Esophagus squamous epithelium (tissue), 5 donors: ENCODE measurements at places on chromosomes 7 and 10.

DNA sequence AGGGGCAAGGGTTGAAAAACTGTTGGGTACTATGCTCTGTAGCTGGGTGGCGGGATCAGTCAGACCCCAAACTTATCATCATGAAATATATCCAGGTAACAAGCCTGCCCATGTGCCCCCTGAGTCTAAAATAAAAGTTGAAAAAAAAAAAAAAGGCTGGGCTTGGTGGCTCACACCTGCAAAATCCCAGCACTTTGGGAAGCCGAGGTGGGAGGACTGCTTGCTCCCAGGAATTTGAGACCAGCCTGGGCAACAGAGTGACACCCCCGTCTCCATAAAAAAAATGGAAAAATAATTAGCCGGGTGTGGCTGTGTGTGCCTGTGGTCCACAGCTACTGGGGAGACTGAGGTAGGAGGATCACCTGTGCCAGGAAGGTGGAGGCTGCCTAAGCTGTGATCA, 83.5 kb downstream of the VIPR2 start:
- no peak for DNase-seq

DNA sequence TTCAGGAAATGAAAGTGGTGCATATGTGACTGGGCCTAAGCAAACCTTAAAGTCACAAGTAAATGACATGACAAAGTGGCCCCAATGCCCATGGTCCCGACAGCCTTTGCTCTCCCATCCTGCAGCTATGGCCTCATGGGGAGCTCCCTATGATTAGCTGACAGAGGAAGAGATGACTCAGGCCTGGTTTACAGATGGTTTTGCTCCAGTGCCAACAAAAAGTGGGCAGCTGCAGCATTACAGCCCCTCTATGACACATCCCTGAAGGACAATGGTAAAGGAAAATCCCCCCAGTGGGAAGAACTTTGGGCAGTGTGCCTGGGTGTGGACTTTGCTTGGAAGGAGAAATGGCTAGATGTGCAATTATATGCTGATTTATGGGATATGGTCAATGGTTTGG, 105.1 kb upstream of the ADCY1 start:
- DNase-seq = no peak

DNA sequence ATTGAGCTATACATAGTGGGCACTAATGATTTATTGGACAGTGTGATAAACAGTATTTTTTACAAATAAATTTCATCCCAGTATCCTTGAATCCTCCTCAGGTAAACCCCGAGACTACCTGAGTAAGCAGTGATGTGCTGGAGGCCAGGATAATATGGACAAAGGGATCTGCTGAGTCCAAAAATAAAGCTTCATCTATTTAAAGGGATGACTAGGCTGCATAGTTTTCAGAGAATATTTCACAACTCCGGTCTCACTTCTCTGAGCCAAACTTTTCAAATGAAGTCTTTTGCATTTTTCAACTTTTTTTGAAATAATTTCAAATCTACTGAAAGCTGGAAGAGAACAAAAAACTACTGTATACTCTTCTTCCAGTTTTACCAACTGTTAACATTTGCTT, 2.5 kb downstream of the ACTR3B start:
- no peak for DNase-seq

- no peak for DNase-seq
Measured at GRCh38 chr7:84629216-84629615, 434.6 kb upstream of the SEMA3A start.

- no peak for DNase-seq
Measured at GRCh38 chr10:100864036-100864885, 48.5 kb upstream of the SLF2 start.

DNA sequence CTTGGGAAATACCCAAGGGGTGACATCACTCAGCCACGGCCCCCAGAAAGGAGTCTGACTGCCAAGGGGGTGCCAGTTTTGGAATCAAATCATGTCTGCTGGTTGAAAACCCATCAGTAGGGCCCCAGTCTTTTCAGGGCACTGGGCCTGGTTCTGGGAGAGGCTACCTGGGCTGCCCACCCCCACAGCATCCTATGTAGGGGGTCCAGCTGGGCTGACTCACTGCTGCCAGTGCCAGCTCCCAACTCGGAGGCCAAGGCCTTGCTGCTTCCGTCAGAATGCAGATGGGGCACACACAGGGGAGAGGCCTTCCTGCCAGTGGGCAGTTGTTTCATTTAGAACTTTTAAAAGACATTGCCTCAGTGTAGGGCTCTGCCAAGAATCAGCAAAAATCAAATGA, 39.5 kb upstream of the DMBT1 start:
- DNase-seq = no peak

- peak; percentile 85 for DNase-seq
Measured at GRCh38 chr10:96089670-96090462, 40.2 kb upstream of the ZNF518A start.

- no peak for DNase-seq
Measured at GRCh38 chr10:7933262-7933661, 115.0 kb downstream of the TAF3 start.

DNA sequence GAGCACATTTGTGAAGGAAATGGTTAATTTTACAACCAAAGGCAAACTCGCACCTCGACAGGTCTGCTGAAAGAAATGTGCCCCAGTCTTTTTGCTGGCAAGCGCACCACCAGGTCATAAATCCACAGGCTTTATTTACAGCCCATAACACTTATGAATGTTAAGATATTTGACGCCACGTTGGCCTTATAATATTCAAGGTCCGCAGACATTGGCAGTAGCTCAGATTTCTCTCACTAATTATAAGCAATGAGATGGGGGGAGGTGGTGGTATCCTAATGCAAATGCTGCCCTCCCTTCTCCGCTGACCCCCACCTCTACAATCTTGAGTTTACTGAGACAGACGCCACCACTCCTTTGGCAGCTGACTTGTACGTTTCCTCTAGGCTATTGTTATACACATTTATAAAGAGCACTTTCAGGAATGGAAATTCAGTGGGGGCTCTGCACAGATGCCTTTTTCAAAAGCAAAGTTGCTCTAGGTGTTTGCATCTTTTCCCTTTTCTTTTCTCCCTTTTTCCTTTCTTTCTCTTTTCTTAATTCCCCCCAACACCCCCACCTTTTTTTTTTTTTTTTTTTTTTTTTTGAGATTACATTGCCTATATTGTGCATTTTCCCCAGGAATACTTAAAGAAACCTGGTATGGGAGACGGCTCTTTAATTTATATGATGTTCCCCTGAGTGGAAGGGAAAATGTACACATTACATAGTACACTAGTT, 6.7 kb downstream of the TCF7L2 start:
- no peak for DNase-seq

- no peak for DNase-seq
Measured at GRCh38 chr10:17003151-17003550, 126.5 kb downstream of the CUBN start.

- no peak for DNase-seq
Measured at GRCh38 chr7:44281811-44282600, 43.4 kb downstream of the CAMK2B start.

GRCh38 chr7:44587843-44588711, 6.0 kb upstream of the TMED4 start:
- DNase-seq = no peak

DNA sequence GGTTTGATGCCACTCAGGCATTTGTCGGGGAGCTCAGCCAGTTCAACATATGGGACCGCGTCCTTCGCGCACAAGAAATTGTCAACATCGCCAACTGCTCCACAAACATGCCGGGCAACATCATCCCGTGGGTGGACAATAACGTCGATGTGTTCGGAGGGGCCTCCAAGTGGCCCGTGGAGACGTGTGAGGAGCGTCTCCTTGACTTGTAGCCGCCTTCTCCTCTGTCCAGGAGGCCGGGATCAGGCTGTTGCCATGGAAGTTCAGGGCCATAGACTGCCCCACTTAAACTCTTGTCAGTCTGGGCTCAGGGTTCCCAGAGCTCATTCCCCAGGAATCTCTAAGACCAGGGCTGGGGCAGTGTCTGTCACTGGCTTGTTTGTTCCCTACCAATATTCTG, 11.3 kb downstream of the NPTX2 start:
- DNase-seq = no peak

DNA sequence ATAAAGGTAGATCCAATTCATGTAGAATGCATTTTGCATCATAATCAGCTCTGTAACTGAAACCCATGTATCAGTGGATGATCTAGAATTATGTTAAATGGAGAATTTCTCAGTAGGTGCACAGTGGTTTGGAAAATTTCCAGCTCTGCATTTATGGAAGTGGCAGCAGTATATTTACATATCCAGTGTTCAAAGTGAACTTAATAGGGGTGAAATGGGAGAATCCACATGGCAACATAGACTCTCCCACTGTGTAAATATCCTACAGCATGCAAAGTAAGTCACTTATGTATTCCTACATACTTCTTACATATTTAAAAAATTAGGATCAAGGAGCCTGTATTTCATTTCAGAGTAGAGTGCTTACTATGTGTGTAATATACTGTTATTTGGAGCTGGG, 35.3 kb downstream of the CDC14C start:
- no peak for DNase-seq

GRCh38 chr10:103600325-103600724, 106.8 kb downstream of the NEURL1 start:
- DNase-seq = no peak
